ENCODE measurements at places on chromosomes 3 and 15. TPM values are rescaled to one million over a fixed set of nuclear protein-coding genes. Genes with fewer than 3 reads are reported as not detected.

EXD1 gene
- not detected for total RNA-seq

CD86 gene
- total RNA-seq = 0.87 TPM

CHSY1 gene
- 20.7 TPM for total RNA-seq

XCR1 gene
- 0.14 TPM for total RNA-seq

CYP1A1 gene
- total RNA-seq = not detected

PLAAT1 gene
- not detected for total RNA-seq

TMEM40 gene
- total RNA-seq = not detected

All from stomach (tissue), 19 donors.